ENCODE measurements at places on chromosomes 3 and 15. TPM values are rescaled to one million over a fixed set of nuclear protein-coding genes. Genes with fewer than 3 reads are reported as not detected.

The IL20RB gene
- 3.6 TPM for total RNA-seq

The C3orf70 gene
- 0.08 TPM for total RNA-seq

The TMCO5A gene
- not detected for total RNA-seq

The CYP19A1 gene
- total RNA-seq: not detected

The ADGRG7 gene
- not detected for total RNA-seq

The GOLGA8S gene
- 0.05 TPM for total RNA-seq

The CCR2 gene
- total RNA-seq: not detected

The SLC22A13 gene
- not detected for total RNA-seq

The PTPN9 gene
- 35.1 TPM for total RNA-seq

The ARNT2 gene
- total RNA-seq: 16.8 TPM

The BFSP2 gene
- not detected for total RNA-seq

The SLCO3A1 gene
- total RNA-seq: not detected

The CX3CR1 gene
- total RNA-seq: not detected
